ENCODE measurements at places on chromosomes 1 and 21.

DNA sequence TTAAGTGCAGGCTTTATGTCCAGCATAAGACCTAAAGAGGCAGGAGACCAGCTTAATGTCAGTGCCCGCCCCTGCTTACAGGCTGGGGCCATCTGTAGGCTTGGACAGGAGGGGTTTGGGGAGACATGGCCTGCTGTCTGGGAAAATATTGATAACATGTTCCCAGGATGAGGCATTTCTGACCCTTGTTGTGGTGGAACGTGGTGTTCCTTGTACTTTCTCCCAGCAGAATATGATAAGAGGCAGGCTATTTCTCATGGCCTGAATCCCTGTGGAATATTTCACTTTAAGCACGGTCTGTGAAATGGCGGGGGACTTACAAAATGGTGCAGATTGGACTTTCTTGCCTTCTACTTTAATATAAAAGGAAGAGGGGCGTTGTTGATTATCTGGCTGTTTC, 41.9 kb upstream of the PLA2G5 start:
- DNase-seq = no peak

GRCh38 chr1:233704898-233705723, 91.2 kb downstream of the KCNK1 start:
- no peak for DNase-seq

GRCh38 chr1:14987829-14988603, 165.5 kb upstream of the TMEM51 start:
- DNase-seq = no peak

- DNase-seq = no peak
Observed at GRCh38 chr1:181141431-181141910, 53.0 kb downstream of the IER5 start.

DNA sequence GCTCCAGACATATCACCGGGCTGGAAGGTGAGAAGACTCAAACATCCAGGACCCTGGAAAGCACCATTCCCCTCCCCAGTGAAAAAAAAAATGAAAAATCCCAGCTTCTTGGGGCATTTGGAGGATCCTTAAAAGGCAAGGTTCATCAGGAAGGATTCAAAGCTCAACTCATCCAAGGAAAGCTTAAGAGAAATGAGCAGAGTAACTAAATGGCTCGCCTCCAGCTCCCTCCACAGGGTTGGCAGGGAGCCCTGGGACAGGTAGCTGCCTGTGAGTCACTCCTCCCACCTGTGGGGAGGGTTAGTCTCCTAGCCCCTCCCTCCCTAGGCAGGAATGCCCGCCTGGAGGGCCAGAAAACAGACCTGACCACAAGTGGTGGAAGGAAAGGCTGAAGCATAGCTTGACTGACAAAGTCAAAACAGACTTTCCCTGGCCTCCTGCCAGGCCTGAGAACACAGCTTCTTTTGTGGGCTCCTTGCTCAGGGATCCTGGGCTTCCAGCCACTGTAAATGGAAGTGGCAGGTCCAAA, 712 bp upstream of the LAMB3 start:
- no peak for DNase-seq

DNA sequence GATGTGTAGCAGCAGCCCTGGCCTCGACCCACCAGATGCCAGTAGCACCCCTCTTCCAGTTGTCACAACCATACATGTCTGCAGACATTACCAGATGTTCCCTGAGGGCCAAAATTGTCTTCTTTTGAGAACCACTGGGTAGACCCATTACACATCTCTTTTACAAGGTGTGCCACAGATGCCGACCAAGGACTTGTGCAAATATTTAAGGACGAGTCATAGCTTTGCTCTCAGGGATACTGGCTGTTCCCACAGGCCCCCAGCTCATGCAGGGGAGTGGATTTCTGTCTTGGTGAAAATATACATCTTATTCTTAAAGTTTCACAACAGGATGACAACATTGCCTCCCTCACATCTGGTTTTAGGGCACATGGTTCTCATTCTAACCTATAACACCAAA, 59.4 kb upstream of the ZBTB18 start:
- no peak for DNase-seq

DNA sequence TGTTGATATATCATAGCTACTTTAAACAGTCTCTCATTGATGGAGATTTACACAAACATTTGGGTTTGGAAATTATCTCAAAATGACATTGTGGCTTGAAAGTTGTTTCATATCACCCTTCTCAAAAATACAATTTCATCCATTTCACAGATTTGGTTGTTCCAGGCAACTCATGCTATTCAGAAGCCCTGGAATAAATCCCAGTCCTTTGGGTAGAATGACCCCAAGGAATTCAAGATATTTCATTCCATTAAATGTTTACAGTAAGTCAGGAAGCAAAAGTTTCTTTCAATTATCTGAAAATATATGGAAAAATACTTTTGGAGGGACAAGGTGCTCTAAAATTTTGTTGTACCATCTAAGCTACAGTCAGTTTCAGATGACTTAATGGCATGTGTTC, 27.1 kb downstream of the MPZL1 start:
- DNase-seq = no peak

- no peak for DNase-seq
Observed at GRCh38 chr21:32418146-32418545, 5.6 kb downstream of the EVA1C start.

All from cortex of kidney (tissue), 1 donor.